NCI-H2081 treated with DMSO at 0.1 percent for 48 hours (cell line): ENCODE measurements at places on chromosomes 1 and 21.

- DNase-seq, result no peak
These were observed 127.2 kb downstream of the MACF1 start for GRCh38 chr1:39331647-39332046.

GRCh38 chr1:79741720-79742421, 735.3 kb upstream of the ADGRL4 start:
- DNase-seq, result no peak

DNA sequence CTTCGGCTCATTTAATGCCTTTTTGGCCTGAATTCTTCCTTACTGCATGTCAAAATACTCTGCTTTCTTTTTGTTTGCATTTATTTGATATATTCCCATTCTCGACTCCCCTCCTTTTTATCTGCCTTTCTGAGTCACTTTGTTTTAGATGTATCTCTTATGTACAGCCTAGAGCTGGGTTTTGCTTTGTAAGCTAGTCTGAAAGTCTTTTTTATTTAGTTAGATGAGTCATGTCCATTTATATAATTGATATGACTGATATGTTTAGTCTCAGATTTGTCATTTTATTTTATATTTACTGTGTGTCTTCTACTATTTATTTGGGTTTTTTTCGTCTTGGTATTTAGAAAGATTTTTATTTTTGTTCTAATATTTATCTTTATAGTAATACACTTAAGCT, 33.6 kb upstream of the GNG5 start:
- no peak for DNase-seq

GRCh38 chr1:3676581-3677470, 24.5 kb downstream of the TP73 start:
- no peak for DNase-seq

DNA sequence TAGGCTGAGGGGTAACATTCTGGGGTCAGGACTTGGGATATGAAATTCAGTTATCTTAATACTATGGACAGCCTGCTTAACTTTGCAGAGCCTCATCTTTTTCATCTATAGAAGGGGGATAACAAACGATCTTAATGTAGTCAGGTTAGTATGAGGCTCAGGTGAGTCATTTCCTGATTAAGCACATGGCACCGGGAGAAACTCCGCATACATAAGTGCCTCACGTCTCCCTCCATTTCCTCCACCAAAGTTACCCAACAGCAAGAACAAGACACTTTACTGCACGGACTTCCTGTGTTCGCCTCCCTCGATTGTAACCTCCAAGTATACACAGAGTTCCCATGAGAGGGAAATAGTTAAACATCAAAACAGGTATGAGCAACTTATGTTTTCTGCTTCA, 112.7 kb upstream of the COA6 start:
- no peak for DNase-seq

DNA sequence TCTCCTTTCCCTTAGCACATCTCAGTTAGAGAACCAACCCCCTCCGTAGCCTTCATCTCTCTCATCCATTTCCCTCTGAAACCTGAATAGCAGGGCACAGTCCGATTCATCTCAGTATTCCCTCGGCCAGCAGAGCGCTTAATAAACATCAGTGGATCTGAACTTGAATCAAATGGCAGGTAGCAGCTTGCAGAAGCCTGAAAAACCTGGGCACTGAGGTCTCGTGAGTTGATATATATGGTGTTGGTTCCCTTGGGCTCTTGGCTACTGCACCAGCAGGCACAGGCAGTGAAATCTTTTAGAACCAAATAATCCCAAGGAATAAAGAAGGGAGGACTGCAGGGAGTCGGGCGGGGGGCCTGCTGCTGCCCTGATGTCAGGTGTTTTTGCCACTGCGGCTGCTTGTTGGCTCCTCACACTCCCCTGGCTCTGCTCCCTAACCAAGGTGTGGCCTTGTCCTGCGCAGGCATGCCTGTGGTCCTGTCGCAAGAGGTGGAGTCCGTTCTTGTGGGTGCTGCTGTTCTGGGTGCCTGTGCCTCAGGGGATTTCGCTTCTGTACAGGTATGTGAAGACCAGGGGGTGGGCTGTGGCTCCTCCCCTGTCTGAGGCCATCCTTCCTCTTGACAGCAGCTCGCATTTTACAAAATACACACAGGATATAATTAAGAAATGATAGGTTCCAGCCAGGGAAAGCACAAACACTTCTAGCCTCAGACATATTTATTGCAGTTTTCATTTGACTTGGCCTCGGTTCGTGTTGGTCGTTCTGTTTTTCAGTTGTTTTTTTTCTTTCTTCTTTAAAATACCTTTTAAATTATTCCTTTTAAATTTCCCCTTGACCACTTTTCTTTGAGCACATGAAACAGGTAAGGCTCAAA, 140.9 kb upstream of the HOOK1 start:
- no peak for DNase-seq
